ENCODE measurements at places on chromosomes 6 and 20.

- no peak for DNase-seq
Observed at GRCh38 chr6:31701666-31702404, 1.3 kb downstream of the ABHD16A start.

GRCh38 chr6:7561153-7561964 lies 19.9 kb downstream of the DSP start:
- peak; percentile 70 for DNase-seq

DNA sequence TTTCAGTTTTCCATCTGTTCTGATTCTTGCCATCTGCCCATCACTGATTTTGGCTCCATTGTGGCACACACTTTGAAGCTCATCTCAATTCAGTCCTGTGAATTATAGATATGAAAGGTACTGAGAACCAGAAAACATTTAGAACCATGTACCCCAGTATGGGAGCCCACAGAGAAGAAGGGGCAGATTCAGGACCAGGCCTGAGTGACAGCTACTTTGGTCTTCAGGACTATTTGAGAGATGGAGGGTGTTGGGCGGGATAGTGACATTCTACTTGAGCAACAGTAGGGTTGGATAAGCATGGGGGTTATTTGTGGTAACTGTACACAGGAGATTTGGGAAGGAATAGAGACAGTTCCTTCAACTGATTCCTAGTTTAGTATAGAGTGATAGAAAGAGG lies 259.2 kb upstream of the MANEA start:
- DNase-seq = no peak

DNA sequence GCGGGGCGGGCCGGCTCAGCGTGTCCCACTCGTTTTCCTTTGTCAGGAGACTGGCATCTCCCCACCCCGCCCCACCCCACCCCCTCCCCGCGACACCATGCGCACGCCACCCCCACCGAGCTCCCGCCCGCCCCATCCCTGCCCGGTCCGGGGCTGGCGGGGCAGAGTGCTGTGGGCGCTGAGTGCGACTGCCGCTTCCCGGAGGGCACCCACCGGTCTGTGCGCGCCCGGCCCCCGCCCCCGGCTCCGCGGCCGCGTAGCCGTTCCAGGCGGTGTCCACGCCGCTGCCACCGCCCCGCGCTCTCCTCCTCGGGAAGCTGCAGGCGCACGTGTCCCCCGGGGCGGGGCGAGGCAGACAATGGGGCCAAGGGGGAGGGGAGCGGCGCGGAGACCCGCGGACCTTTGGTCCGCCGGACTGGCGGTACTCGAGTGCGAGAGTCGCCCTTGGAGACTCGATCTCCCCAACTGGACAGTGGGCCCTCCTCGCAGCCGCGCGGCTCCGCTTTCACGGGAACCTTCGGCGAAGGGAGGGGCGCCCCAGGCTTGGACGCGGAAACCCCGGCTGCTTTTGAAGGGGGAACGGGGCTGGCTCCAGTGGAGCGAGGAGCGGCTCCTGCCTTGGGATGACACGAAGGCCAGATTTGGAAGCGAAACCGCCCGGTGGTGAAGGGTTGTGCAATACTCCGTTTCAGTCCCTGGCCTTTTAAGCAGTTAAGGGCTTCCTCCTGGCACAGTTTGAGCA lies 1.0 kb upstream of the SYNCRIP start:
- DNase-seq = peak; percentile 97

GRCh38 chr20:46130534-46130933 lies 12.4 kb downstream of the CD40 start:
- DNase-seq = no peak

- peak; percentile 90 for DNase-seq
Observed at GRCh38 chr6:125722886-125723285, 26.5 kb upstream of the HEY2 start.

DNA sequence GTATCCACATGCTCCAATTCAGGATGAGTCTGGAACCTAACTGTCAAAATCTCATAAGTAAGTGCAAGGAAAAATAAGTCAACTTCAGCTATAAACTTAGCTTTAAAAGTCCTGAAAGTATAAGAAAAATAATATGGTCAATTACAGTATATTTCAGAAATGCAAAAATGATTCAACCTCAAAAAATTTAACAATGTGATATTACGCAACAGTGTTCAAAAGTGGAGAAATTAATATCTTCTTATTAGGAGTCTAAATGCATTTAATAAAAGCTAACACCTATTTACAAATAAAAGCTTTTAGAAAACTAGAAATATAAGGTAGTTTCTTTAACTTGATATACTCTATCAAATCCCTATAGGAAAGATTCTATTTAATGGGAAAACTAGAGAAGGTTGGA lies 111.2 kb upstream of the OPRM1 start:
- no peak for DNase-seq

- DNase-seq = no peak
Observed at GRCh38 chr6:128161263-128161662, 260.4 kb upstream of the THEMIS start.

GRCh38 chr6:20029979-20030378 lies 182.3 kb downstream of the MBOAT1 start:
- no peak for DNase-seq

- DNase-seq = peak; percentile 88
Observed at GRCh38 chr6:17417817-17418216, 24.4 kb downstream of the CAP2 start.

GRCh38 chr20:45257161-45257560 lies 2.8 kb upstream of the SLPI start:
- peak; percentile 33 for DNase-seq

- DNase-seq = no peak
Observed at GRCh38 chr6:136598048-136598447, 47.8 kb upstream of the MAP7 start.

Measured in renal cortical epithelial cell (primary cell).